ENCODE measurements at places on chromosomes 1 and 21. TPM values are rescaled to one million over a fixed set of nuclear protein-coding genes. Genes with fewer than 3 reads are reported as not detected.

DNA sequence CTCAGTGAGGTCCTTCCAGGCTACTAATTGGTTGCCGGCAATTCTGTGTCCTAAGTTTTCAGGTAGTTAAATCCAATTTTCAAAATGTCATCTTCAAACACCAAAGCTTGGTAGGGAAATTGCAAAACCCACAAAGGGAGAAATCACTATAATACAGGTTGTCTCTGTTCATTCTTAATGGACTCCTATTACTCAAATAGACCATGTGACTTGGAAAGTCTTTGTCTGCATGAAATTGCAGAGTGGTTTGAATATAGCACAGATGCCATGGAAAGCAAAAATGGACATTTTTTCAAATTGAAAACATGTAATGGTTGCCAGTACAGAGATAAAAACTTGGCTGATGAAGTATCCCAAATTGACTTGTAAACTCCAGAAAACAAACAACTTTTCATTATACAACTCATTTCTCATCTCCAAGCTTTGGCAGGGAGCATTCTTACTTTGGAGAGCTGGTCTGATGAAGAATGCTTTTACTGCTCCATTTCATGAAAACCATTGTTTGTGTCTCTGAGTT lies 169.5 kb upstream of the PKN2 start:
- no peak overlapping the region for H3K4me3 ChIP-seq
- no peak for DNase-seq
- no peak overlapping the region for H3K27ac ChIP-seq

Gene PRR9
- not detected for total RNA-seq

GRCh38 chr1:150706091-150706490 lies 9.1 kb upstream of the GOLPH3L start:
- H3K4me1 ChIP-seq: peaks cover 5% of the 10 kb centered on the region
- H3K27ac ChIP-seq: no peak overlapping the region
- DNase-seq: no peak
- no peaks in the 10 kb centered on the region for H3K27me3 ChIP-seq
- H3K4me3 ChIP-seq: no peak overlapping the region

Gene CYP4X1
- not detected for total RNA-seq

- no peaks in the 10 kb centered on the region for H3K36me3 ChIP-seq
- peaks cover 2% of the 10 kb centered on the region for H3K4me1 ChIP-seq
- H3K4me3 ChIP-seq: no peak overlapping the region
- DNase-seq: no peak
- H3K27ac ChIP-seq: no peak overlapping the region
- H3K27me3 ChIP-seq: peaks cover 9% of the 10 kb centered on the region
Observed at GRCh38 chr1:25051504-25051903, 121.4 kb upstream of the RUNX3 start.

Gene MYOC
- not detected for total RNA-seq

- no peak for DNase-seq
- no peak overlapping the region for H3K4me3 ChIP-seq
- H3K4me1 ChIP-seq: no peaks in the 10 kb centered on the region
- peaks cover 77% of the 10 kb centered on the region for H3K36me3 ChIP-seq
Observed at GRCh38 chr1:228240411-228241240, 32.8 kb downstream of the OBSCN start.

DNA sequence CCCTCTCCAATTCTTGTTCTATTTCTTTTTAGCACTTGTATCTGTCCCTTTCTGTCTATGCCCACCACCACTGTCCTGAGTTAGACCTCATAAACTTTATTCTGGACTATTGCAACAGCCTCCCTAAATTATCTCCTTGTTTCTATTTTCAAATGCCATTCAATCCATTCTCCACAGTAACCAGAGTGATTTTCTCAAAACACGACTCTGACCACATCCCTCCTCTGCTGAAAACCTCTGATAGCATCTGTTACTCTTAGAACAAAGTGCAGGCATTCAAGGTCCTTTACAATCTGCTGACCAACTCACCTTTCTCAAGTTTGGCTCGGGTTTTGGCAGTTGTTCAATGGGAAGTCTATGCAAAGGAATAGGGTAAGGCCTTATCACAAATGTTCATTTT lies 22.8 kb upstream of the GPX7 start:
- no peaks in the 10 kb centered on the region for H3K36me3 ChIP-seq
- no peaks in the 10 kb centered on the region for H3K27me3 ChIP-seq
- H3K27ac ChIP-seq: no peak overlapping the region
- H3K4me1 ChIP-seq: peaks cover 7% of the 10 kb centered on the region
- H3K4me3 ChIP-seq: no peak overlapping the region
- DNase-seq: no peak

DNA sequence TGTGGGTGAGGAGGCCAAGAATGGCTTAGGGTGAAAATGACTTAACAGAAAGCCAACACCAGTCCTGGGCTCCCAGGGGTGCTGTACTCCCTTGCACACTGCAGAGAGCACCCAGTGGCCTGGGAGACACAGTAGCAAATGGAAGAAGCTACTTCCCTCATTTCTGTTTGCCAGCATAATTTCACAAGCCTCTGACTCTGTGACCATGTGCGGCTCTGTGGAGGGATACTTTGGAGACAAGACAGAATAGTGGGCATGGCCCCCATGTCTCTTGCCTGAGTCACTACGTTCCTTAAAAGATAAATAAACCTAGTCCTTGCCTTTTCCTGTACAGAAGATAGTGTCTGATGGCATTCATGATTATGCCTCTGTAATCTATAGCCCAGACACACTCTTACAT lies 38.1 kb downstream of the TRIM62 start:
- H3K36me3 ChIP-seq: peaks cover 31% of the 10 kb centered on the region
- H3K27me3 ChIP-seq: no peaks in the 10 kb centered on the region
- H3K4me3 ChIP-seq: no peak overlapping the region
- no peak for DNase-seq
- no peaks in the 10 kb centered on the region for H3K4me1 ChIP-seq

- no peaks in the 10 kb centered on the region for H3K36me3 ChIP-seq
- DNase-seq: no peak
- H3K4me1 ChIP-seq: peaks cover 22% of the 10 kb centered on the region
- H3K4me3 ChIP-seq: no peak overlapping the region
Observed at GRCh38 chr1:40630488-40631223, 34.8 kb downstream of the RIMS3 start.

GRCh38 chr1:214979191-214979590 lies 103.3 kb upstream of the KCNK2 start:
- no peak overlapping the region for H3K4me3 ChIP-seq
- no peaks in the 10 kb centered on the region for H3K4me1 ChIP-seq
- no peaks in the 10 kb centered on the region for H3K36me3 ChIP-seq
- no peaks in the 10 kb centered on the region for H3K27me3 ChIP-seq

Gene ACOT11
- total RNA-seq: 0.16 TPM

- no peaks in the 10 kb centered on the region for H3K4me1 ChIP-seq
- H3K27ac ChIP-seq: no peak overlapping the region
- no peaks in the 10 kb centered on the region for H3K27me3 ChIP-seq
- H3K36me3 ChIP-seq: peaks cover 48% of the 10 kb centered on the region
- DNase-seq: no peak
- no peak overlapping the region for H3K4me3 ChIP-seq
Observed at GRCh38 chr1:112998592-112999235, 42.7 kb upstream of the SLC16A1 start.

DNA sequence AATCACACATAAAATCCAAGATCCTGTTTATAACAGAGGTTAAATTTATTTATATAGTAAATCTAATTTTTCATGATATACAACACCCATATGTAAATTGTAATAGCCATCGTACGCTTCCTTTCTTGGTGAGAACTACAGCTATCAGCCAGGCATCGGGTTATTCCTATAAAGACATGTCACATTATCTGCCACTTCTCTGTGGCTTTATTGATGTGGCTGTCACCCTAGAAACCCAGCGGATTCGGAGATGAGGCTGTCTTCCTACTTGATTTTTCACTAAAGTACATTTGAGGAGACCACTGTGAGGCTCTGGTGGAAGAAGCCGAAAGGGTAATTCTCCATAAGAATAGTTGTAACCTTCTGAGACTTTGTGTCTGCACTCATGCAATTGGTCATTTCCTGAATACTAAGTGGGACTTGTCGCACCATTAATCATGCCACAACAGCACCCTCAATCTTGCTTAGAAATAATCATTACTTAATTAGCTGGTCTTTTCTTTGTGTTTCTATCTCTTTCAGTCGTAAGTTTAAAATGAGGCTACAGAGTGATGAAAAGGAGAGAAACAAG lies 106.0 kb downstream of the NTNG1 start:
- H3K36me3 ChIP-seq: no peaks in the 10 kb centered on the region
- peaks cover 45% of the 10 kb centered on the region for H3K4me1 ChIP-seq
- H3K27me3 ChIP-seq: no peaks in the 10 kb centered on the region
- H3K27ac ChIP-seq: peak overlapping the region; percentile 96
- DNase-seq: no peak
- peak overlapping the region; percentile 76 for H3K4me3 ChIP-seq

- no peak for DNase-seq
- peaks cover 20% of the 10 kb centered on the region for H3K4me1 ChIP-seq
- no peak overlapping the region for H3K4me3 ChIP-seq
- H3K27ac ChIP-seq: no peak overlapping the region
- H3K27me3 ChIP-seq: no peaks in the 10 kb centered on the region
- peaks cover 64% of the 10 kb centered on the region for H3K36me3 ChIP-seq
Observed at GRCh38 chr1:109628540-109629321, 9.1 kb downstream of the AMPD2 start.

Gene OVAAL
- not detected for total RNA-seq

Gene CD1B
- not detected for total RNA-seq

GRCh38 chr1:36109041-36109679 lies 15.9 kb downstream of the COL8A2 start:
- no peak for DNase-seq
- no peaks in the 10 kb centered on the region for H3K4me1 ChIP-seq
- no peak overlapping the region for H3K27ac ChIP-seq
- H3K36me3 ChIP-seq: no peaks in the 10 kb centered on the region
- H3K27me3 ChIP-seq: no peaks in the 10 kb centered on the region

Gene ALDH4A1
- total RNA-seq: 7.1 TPM

DNA sequence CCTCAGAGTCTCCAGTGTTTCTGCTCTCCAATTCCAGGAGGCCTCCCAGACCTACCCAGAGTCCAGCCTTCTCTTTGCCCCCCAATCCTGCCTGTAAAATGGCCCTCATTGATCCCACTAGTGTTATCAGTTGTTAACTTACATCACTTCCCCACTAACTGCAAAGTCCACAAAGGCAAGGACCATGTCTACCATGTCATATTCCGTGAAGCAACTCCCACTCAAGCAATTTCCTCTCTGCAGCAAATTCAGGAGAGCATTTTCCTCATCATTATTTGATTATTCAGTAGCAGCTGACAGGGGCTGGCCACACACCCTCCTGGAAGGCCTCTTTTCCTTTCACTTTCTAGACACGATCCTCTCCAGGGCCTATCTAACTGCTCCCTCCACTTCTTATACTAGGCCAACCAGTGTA lies 153.5 kb downstream of the RERE start:
- H3K4me3 ChIP-seq: no peak overlapping the region
- DNase-seq: no peak
- H3K4me1 ChIP-seq: peaks cover 8% of the 10 kb centered on the region
- no peak overlapping the region for H3K27ac ChIP-seq
- H3K36me3 ChIP-seq: no peaks in the 10 kb centered on the region

GRCh38 chr1:228646717-228647522 lies 88.4 kb upstream of the RHOU start:
- peaks cover 26% of the 10 kb centered on the region for H3K4me1 ChIP-seq
- H3K27ac ChIP-seq: peak overlapping the region; percentile 62
- peak; percentile 41 for DNase-seq
- no peaks in the 10 kb centered on the region for H3K36me3 ChIP-seq
- H3K27me3 ChIP-seq: peaks cover 36% of the 10 kb centered on the region

Gene PADI3
- not detected for total RNA-seq

GRCh38 chr1:221430152-221430960 lies 311.5 kb downstream of the DUSP10 start:
- peaks cover 4% of the 10 kb centered on the region for H3K27me3 ChIP-seq
- H3K4me3 ChIP-seq: no peak overlapping the region
- no peak for DNase-seq
- H3K36me3 ChIP-seq: no peaks in the 10 kb centered on the region

DNA sequence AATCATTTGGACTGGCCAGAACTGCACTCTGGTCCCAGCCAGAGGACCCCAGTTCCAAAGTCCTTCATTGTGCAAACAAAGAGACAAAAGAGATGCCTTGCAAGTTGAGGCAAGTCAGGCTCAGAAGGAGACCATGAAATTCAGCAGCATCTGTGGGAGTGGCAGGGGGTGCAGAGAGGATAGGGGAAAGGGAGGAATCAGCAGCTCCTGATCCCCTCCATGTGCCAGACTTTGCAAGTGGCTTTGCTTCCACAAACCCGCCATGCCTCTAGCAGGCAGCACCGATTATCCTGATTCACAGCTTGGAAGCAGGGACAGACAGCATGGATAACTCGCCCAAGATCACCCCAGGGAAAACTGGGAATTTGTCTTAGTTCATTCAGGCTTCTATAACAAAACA lies 2.1 kb upstream of the CAPN9 start:
- H3K4me1 ChIP-seq: peaks cover 9% of the 10 kb centered on the region
- no peak overlapping the region for H3K27ac ChIP-seq
- DNase-seq: no peak

Data from activated B cell treated with CpG ODN at 0.5 μM for 24 hours (primary cell).